ENCODE measurements at places on chromosomes 1 and 21. TPM values are rescaled to one million over a fixed set of nuclear protein-coding genes. Genes with fewer than 3 reads are reported as not detected.

PCBP3 gene
- total RNA-seq = 1.4 TPM

GPA33 gene
- not detected for total RNA-seq

ORC1 gene
- 20.7 TPM for total RNA-seq

NUDT4B gene
- 3.1 TPM for total RNA-seq

RASAL2 gene
- not detected for total RNA-seq

CIART gene
- total RNA-seq = 10.2 TPM

EFNA1 gene
- total RNA-seq = not detected

GRCh38 chr1:2525920-2526823 is at the start of gene PANK4:
Gene PANK4 (minus strand): TSS chr1:2526596. CDS start chr1:2526587, 9 bp downstream.
- peak; percentile 95 for DNase-seq

DNA sequence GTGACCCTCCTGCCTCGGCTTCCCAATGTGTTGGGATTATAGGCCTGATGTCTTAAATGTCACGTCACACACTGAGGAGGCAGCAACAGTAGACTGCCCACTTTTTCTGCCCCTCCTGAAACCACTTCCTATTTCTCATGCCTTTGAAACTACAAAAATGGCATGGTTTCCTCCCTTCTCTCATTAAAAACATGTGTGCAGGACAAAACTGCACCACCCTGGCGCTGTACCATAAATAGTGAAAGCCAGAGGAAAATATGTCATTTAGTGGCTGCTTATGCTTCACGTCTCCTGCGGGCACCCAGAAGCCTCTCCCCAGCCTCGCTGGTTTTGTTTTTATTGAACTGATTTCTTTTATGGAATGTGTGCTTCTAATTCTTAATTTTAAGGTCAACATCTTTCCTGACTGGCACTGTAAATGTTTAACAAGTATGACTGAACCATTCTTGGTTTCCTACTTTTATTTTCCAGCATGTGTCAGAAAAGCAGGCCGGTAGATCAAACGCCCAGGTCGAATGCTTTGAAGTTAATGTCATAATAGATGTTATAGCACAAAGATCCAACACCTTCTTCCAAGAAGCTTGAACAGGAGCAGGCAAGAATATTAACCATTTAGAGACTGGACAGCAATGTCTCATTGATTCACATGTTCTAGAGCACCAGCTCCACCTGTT is 59.6 kb upstream of the C1orf87 start:
- DNase-seq = no peak

DNA sequence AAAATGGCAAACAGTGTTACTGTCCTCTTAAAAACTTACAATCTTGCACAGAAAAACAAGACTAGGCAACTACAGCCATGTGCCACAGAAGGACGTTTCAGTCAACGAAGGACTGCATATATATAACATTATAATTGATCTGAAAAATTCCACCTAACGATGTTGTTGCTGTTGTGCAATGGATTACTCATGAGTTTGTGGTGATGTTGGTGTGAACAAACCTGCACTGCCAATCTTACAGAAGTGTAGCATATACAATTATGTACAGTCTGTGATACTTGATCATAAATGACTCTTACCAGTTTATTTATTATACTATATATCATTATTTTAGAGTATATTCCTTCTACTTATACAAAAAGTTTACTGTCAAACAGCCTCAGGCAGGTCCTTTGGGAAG is 6.8 kb upstream of the VAMP4 start:
- no peak for DNase-seq

DNA sequence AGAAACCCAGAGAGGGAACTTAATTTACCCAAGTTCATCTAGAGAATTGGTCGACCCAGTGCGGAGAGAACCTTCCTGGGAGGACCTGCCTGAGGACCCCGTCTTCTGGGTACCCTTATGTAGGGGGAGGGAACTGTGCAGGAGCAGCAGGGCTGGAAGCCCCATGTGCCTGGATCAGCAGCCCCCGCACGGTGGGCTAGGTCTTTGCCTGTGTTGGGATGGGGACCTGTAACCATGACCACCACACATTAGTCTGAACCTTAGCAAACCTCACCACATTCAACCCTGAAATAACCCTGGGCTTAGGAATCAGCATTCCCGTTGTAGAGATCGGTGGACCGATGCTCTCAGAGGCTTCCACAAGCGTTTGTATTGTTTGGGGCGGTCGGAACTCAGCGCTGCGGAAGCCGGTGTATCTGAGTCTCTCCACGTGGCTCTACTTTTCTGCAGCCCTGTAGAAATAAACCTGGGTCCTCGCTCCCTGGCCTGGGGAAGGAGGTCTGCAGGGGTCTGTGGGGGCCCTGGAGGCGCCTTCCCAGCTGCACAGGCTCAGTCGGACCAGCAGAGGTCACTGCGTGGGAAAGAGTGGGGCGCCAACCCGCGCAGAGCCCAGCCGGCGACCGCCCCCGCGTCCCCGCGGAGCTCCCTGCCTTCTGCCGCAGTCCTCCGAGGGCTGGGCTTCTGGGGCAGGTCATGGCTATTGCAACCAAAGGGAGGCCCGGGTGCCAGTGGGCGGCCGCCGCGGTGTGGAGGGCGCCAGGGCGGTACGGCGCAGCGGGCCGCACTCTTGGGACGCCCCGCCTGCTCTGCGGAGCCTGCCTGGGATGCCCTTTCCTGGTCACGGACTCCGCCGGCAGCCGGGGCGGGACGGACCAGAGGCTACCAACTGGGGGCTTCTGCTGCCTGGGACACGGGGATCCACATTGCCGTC is 36.2 kb upstream of the KCNA10 start:
- DNase-seq = peak; percentile 74

DNA sequence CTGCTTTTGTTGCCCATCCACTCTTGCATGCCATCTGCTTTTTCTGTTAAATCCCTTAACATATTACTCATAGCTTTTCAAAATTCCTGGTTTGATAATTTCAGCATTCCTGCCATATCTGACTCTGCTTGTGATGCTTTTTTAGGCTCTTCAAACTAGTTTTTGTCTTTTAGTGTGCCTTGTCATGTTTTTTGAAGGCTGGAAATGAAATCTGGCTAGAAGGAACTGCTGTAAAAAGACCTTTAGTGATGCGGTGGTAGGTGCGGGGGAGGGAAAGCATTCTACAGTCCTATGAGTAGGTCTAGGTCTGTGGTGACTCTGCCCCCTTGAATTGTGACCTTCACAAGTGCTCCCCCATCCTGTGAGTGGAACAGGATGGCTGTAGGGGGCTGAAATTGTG is 15.0 kb upstream of the S100B start:
- no peak for DNase-seq

DNA sequence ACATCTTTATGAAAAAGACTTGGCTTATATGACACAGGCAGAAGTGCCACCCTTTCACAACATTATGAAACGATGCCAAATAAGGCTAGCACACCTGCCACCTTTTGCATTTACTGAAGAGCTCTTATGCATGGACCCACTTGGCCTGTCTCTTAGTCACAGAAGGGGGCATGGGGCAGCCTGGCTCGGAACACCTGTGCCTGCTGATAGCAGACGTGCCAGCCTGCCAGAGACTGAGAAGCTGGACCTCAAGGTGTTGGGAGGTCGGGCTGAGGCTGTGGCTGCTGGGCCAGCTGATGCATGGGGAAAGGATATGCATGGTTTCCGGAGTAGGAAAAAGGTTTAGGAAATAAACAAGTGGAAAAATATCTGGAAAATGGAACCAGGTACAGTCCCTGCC is 21.5 kb downstream of the RCAN1 start:
- no peak for DNase-seq

GRCh38 chr1:160519642-160520435 is 3.2 kb downstream of the SLAMF6 start:
- no peak for DNase-seq

DNA sequence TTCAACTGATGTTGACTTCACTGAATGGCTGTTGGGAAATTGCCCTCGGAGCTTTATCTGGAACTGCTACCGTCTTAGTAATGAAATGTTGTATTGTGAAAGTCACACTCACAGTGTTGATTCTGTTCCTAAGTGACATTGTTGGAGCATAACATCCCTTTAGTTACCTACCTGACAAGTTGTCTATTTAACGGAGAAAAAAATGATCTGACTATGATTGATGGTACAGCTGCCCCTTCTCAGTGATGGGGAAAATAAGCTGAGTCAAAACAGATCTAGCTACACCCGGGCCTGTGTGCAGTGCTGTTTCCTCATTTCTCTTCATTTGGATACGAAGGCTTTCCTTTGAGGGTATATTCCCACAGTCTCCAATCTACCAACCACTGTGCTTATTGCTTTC is 472.3 kb upstream of the BRINP3 start:
- DNase-seq = no peak

DNA sequence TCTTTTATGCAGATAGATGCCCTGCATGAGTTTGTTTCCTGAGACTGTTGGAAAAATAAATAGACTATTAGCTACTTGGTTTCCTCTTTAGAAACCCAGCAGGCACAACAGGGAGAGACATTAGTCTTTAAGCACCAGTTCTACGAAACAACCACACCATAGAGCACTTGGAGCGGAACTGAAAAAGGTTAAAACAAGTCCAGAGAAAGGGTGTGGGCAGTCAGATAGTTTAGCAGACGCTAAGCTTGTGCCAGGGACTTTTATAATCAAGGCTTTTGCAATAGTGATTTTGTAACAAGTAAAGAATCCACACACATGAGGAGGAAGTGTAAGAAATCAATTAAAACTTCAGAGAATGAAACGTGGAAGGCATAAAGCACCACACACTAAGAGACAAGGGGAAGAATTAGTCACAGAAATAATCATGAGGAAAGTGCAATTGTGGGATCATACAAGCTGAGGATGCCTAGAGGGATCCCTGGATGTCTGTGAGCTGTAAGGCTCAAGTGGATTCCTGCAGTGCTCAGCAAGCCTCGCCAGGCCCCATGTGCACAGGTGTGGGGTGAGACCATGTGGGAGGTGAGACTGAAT is 37.8 kb upstream of the TLR5 start:
- DNase-seq = no peak

DNA sequence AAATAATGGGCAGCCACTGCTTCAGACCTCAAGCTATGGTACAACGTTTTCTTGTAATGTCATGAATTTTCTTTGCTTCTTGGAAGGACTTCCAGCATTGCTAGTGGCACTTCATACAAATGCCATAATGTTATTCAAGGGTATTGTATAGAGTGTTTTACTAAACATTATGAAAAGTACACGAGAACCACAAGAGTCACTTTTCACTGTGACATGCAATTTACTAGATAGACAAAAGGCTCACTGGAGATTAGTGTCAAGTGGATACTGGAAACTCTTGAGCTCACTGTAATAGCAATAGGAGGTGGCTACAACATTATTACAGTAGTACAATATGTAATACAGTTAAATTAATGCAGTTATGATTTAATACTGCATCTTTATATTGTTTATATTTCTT is 5.3 kb upstream of the OLFM3 start:
- DNase-seq = no peak

GRCh38 chr1:99956755-99957154 is 13.0 kb upstream of the SLC35A3 start:
- no peak for DNase-seq

DNA sequence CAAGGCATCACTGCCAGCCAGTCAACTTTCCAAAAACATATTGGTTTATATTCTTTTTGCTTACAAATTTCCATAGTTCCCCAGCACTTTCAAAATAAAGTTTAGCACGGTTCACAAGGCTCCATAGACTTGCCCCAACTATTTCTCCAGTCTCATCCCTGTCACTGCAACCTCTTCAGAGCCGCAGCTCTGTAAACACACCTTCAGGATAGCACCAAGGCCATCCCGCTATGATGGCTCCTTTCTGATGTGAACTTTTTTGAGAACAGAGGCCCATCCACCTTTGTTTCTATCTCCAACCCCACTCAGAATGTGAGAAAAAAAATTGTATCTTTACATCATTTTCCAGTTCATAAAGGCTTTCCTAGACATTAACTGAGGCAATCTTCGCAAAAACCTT is 26.3 kb downstream of the PGM1 start:
- DNase-seq = no peak

GRCh38 chr1:174333437-174333836 is 114.3 kb upstream of the GPR52 start:
- DNase-seq = no peak

DNA sequence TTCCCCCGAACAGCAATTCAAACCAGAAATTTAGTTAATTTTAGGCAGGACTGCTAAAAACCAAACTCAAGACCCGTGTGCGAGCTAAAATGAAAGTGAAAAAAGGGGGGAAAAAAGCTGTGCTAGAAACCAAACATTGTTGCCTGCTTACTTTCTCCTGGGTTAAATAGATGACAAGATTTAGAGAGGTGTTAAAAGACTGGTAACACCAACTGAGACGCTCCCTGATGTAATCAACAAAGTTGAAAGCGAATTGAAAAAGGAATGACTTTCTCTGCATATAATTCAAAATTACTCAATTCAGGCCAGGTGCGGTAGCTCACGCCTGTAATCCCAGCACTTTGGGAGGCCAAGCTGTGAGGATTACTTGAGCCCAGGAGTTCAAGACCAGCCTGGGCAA is 6.8 kb downstream of the CDCA8 start:
- no peak for DNase-seq

- no peak for DNase-seq
These were observed 2.3 kb downstream of the MAGI3 start for GRCh38 chr1:113392541-113393128.

DNA sequence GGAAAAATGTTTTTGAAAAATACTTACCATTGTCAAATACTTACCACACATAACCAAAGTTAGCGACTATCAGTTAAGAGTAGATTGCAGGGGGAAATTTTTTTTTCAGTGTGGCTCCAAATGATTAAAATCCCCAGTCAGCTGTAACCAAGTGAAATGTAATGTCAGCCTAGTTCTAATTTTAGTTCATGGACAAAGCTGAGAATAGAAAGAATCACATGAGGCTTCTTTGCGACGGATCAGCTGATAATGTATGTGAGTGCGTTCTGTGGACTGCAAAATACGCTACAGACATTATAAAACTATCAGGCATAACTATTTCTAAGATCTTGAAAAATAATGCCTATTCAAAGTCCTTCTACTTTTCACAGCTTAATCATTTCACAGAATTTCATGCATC is at the start of gene LRRC39:
LRRC39 (minus strand) TSS at position 166 of the 400 bp plus-strand sequence. CDS start 9,740 bp downstream, outside the sequence.
- no peak for DNase-seq

GRCh38 chr1:54708385-54708784 is 7.3 kb upstream of the TTC4 start:
- no peak for DNase-seq

DNA sequence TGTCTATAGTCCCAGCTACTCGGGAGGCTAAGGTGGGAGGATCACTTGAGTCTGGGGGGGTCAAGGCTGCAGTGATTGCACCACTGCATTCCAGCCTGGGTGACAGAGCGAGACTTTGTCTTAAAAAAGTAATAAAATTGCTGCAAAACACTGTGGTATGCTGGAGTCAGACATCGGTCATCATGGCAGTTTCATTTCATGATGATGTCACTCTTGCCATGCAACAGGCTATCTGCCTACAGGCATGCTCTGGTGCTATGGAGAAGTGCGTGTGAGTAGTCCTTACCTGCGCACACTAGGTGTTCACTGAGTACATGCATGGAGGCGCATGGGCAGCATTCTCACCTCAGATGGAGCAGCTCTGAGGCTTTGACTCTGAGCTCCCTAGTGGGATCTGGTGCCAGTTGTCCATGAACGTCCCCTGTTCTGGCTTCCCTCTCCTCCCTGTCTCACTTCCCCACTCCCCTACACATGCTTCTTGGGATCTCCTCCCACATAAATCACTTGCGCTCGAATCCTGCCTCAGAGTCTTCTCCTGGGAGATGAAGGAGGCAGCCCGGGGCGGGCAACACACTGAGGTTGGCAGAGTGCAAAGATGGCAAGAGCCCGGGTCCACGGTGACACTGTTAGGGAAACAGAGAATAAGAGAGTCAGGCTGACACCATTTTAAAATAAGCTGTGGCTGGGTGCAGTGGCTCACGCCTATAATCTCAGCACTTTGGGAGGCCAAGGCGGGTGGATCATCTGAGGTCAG is 10.4 kb upstream of the CELA3B start:
- DNase-seq = no peak
